ENCODE measurements at places on chromosomes 6 and 20. TPM values are rescaled to one million over a fixed set of nuclear protein-coding genes. Genes with fewer than 3 reads are reported as not detected.

The LHFPL5 gene
- polyA plus RNA-seq = not detected

The PARD6B gene
- polyA plus RNA-seq = 9.2 TPM

The ACSS1 gene
- polyA plus RNA-seq = 72.3 TPM

The ECT2L gene
- polyA plus RNA-seq = not detected

The GABRR1 gene
- not detected for polyA plus RNA-seq

The BTBD9 gene
- 4.2 TPM for polyA plus RNA-seq

The CNR1 gene
- polyA plus RNA-seq = 0.17 TPM

The SEMG1 gene
- polyA plus RNA-seq = not detected

The ITPA gene
- polyA plus RNA-seq = 81.1 TPM

The PI3 gene
- polyA plus RNA-seq = not detected

The PTCRA gene
- not detected for polyA plus RNA-seq

The SMOC2 gene
- polyA plus RNA-seq = 6.5 TPM

The C6orf58 gene
- polyA plus RNA-seq = not detected

The RBM24 gene
- polyA plus RNA-seq = 0.47 TPM

The MEP1A gene
- 0.13 TPM for polyA plus RNA-seq

The PPP1R16B gene
- polyA plus RNA-seq = 11.5 TPM
